Progenitor cell of endocrine pancreas (in vitro differentiated cells): ENCODE measurements at places on chromosomes 3 and 15. TPM values are rescaled to one million over a fixed set of nuclear protein-coding genes. Genes with fewer than 3 reads are reported as not detected.

DNA sequence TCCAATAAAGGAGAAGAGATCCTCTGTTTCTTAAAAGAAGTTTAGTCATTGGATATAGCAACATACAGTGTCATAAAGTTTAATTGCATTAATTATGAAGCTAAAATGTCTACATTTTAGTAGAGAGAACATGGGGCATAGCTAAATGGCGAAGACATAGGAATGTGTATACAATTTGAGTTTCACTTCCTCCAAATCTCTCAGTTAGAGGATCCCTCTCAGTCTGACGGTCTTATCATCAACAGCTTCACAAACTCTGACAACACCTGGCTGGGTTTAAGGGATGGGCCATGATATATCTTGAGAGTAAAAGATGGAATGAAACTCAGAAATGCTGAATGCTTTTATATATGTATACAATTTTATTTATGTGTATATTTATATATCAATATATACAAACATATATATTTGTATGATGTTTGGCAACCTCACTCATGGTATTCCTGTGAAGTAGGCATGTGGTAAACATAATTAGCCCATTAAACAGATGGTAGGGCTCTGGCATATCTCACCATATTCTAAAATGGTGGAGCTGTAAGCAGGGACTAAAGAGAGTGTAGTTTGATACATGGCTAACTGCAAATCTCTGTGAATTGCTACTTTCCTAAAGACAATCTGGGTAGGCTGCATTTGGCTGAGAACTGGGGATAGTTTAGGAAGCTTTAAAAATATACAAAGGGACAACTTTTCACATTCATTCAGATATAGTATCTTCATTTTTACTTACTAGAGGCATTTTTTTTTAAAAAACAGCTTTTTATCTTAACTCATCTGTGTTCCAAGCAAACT lies 111.6 kb downstream of the TIGIT start:
- no peak for DNase-seq

- DNase-seq, result no peak
These were observed 34.0 kb downstream of the ZNF106 start for GRCh38 chr15:42456971-42457370.

DNA sequence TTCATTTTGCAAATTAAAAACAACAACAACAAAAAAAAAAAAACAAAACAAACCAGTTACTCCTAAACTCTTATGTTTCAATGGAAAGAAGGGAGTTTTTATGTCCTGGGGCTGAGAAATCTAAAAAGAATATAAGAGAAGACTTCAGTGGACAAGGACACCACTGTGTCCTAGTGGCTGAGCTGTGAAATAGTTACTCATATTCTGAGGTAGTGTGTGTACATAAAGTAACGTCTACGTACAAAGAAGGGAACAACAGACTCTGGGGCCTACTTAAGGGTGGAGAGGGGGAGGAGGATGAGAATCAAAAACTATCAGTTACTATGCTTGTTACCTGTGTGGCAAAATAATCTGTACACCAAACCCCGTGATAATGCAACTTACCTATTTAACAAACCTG lies 6.0 kb upstream of the TP53BP1 start:
- DNase-seq, result no peak

DNA sequence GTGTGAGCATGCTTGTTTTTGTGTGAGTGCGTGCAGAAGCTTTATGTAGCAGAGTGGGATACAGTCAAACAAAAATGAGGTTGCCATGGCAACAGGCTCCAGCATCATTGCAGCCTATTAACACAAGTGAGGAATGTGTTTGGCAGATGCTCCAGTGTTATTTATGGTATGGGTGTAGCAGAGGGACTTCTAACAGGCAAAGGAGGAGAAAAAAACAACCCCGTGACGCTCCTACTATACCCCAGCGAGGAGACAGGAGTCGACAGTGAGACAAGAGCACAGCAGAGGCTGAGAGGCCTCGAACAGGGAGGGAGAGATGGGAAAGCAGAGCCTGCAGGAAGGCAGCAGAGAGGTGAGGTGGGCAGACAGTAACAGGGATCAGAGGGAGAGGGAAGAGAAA lies 4.9 kb downstream of the ADCY5 start:
- no peak for DNase-seq

Gene GPR87
- 0.18 TPM in 1 of 2 replicates, not detected in the other for total RNA-seq

Gene ATRIP
- 13.8 and 15.2 TPM in 2 replicates for total RNA-seq

Gene LAMB2
- 273 and 278 TPM in 2 replicates for total RNA-seq

Gene MINDY4B
- not detected in 2 replicates for total RNA-seq

DNA sequence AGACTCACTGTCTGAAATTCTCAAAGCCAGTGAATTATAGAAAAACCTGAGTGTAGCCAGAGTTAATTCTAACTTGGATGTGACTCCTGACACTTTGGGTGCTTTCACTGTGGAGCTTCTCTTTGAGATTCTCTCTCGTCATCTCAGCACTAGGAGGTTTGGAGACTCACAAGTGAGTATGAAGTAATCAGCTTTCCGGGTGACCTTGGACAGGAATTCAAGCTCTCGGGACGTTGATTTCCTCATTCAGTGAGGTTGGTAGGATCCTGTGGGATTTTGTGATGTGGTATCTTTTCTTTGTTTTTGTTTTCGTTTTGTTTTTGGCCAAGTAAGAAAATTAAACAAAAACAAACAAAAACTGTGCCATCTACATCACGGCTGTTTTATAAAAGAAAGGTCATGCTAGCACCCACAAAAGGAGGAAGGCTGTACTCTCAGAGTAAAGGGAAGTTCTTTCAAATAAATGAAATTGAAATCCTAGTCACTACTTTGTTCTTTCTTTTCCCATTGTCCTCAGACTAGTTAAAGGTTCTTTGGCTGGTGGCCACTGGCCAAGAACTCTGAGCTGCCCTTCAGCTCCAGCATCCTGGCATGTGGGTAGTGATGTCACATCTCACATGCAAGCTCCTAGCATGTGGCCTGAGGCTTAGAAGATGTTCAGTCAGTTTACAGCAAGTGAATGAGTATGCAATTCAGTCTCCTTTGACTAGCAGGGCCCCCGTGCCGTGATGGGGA lies 263.3 kb upstream of the TPM1 start:
- DNase-seq, result no peak

DNA sequence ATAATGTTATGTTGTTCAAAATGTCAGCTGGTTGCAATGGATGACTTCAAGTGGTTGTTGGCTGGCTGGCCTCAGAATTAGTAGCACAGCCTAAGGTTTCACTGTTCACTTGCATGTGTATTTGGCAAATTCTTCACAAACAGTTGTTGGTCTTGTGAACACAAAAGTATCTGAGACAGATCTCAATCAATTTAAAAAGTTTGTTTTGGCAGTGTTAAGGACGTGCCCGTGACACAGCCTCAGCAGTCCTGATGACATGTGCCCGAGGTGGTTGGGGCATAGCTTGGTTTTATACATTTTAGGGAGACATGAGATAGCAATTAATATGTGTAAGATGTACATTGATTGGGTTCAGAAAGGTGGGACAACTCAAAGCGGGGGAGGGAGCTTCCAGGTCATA lies 436.0 kb downstream of the AGBL1 start:
- no peak for DNase-seq

- DNase-seq, result no peak
These were observed 519.8 kb upstream of the GBE1 start for GRCh38 chr3:82281205-82281604.
